Hematopoietic multipotent progenitor cell treated with erythropoietin and hydrocortisone succinate and interleukin-3 and kit ligand, for 4 days (in vitro differentiated cells): ENCODE measurements at places on chromosomes 5 and 9.

- DNase-seq, result no peak
Measured at GRCh38 chr5:149117970-149118369, 23.3 kb upstream of the ABLIM3 start.

DNA sequence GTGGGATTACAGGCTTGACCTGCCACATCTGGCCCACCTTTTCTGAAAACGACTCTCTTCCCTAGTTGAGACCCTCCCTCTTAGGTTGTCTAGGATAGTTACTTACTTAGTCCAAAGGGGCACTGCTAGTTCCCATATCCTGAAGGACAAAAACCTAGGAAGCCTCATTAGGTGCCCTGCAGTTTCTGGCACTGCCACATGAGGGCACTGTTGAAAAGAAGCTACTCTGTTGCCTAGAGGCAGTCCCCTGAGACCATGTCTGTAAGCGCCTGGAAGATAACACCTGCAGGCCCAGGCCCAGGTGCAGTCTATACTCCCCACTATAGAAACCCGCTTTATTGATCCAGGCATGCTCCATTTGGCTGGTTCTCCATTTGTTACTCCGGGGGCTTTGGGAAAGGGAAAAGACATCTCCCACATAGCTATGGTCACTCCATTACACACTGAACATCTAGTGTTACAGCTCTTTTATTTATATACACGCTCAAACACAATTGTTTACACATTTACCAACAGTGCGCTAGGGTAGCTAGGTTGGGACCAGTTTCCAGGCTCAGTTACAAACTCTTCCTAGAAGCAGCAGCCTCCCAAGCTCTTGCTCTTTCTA is 73.4 kb upstream of the PPARGC1B start:
- peak; percentile 51 for DNase-seq

GRCh38 chr5:127839072-127839471 is 135.9 kb downstream of the CCDC192 start:
- DNase-seq, result no peak

GRCh38 chr9:6771722-6772121 is 13.9 kb downstream of the KDM4C start:
- DNase-seq, result no peak

GRCh38 chr5:13034061-13034460 is 910.4 kb downstream of the DNAH5 start:
- DNase-seq, result no peak

DNA sequence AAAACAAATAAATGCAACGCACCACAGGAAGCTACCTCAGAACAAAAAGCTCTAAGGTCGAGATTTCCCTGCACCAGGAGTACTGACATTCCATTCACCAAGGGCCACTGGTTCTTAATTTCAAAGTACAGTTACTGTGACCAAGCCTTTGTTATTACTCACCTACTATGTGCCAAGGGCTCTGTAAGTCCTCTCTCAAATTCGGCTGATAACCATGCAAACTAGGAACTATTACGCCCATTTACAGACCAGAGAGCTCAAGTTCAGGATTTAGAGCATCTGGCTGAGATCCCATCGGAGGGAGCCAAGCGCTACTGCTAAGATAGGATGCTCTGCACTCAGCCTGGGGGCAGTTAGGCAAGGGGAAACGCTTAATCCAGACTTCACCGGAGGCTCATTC is 5.6 kb downstream of the MYO10 start:
- DNase-seq, result no peak

- no peak for DNase-seq
Measured at GRCh38 chr5:98066910-98067309, 706.6 kb upstream of the RGMB start.

DNA sequence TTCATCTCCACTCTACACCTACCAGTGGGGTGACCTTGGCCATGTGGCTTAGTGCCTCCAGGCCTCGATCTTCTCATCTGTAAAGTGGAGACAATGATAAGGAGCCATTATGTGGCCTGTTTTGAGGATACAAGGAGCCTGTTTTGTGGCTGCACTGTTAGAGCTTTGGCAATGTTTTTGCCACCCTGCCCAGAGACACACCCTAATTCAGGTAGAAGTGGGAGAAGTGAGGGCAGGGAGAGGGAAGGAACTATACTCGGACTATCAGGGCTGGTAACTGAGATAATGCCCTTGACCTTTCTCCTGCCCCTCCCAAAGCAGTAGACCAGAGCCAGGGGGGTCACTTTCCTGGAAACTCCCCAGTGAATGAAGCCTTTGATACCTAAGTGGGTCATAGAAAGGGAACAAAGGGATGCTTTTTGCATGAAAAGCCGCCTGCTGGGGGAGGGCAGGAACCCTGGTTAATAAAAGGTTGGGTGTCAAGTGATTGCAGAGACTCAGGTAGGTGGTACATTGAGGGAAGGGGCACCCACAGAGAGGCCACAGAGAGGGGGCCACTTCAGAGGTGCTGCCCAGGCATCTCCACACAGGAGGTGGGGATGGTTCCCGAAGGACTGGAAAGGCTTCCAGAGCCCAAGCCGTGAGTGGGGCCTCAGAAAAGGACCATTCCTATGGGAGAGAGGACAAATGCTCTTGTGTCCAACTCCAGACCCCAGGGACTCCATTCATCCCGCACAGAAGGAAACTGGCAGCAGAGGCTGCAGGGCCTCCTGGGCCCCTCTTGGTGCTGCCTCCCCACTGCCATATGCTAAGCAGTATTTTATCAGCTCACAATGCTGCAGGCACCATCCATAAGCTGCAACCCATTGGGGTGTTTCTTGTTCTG is 42.3 kb upstream of the VDAC1 start:
- no peak for DNase-seq

DNA sequence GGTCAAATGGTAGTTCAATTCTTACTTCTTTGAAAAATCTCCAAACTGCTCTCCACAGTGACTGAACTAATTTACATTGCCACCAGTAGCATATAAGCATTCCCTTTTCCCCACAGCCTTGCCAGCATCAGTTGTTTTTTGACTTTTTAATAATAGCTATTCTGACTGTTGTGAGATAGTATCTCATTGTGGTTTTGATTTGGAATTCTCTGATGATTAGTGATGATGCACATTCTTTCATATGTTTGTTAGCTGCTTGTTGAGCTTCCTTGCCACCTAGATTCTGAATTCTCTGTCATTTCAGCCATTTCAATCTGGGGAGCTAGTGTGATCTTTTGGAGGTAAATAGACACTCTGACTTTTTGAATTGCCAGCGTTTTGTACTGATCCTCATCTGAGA is 24.0 kb downstream of the CDK20 start:
- no peak for DNase-seq

GRCh38 chr5:52668544-52669185 is 119.1 kb upstream of the ITGA1 start:
- DNase-seq, result no peak

DNA sequence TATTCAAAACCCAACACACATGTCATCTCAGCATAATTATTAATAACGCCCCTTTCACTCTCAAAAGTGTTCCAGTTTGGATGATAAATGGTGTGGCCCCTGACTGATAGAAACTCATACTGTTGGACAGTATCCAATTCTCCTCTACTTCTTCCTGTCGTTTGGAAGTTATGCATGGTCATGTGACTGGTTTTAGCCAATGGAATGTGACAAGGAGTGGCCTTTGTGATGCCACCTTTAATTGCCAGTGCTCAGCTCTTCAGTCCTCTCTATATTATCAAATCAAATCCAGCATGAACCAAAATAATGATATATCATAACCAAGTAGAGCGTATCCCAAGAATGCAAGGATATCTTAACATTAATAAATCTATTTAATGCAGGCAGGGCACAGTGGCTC is 117.8 kb upstream of the SPIN1 start:
- DNase-seq, result no peak

DNA sequence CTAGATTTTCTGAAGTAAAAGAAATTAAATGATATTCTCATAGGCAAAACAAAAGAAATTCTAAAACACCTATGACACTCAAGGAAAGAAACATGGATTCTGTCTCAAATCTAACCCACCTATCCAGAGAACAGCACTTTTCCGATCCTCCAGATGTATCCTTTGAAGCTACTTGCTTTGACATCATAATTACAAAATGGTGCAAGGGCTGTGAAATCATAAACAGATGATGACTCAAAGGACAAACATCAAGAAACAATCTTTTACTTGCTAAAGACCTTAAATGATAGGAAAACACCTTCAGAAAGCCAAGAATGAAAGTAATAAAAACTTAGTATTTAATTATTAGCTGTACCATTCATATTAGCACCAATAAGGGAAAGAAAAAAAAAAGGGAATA is 202.6 kb downstream of the DENND1A start:
- no peak for DNase-seq

- DNase-seq, result peak; percentile 49
Measured at GRCh38 chr5:95081982-95082381, 202.9 kb downstream of the MCTP1 start.

DNA sequence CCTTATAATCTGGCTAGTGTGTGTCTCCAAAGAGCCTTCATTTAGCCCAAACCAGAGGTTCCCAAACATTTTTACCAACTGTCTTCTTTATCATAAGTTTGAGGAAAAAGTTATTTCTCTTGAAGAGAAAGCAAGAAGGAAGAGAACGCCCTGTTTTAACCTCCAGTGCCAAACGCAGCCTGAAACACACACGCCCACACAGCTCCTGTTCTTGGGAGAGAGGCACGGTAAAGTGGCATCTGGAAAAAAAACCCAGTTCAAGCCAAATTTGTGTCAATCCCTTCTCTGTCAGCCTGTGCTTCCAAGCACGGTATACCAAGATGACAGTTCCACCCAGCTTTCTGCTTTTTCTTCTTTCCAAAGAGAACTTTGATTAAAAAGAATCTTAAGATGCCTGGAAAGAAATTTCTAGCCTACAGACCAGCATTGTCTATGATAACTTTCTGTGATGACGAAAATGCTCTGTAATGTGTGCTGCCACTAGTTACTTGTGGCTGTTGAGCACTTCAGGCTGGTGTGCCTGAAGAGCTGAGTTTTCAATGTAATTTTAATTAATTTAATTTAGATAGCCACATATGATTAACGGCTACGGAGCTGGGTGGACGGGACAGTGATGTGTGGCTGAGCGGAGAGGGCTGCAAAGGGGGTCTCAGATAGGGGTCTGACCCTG is 62.3 kb downstream of the ACER2 start:
- DNase-seq, result no peak

- peak; percentile 7 for DNase-seq
Measured at GRCh38 chr5:110055302-110055701, 365.6 kb downstream of the MAN2A1 start.

DNA sequence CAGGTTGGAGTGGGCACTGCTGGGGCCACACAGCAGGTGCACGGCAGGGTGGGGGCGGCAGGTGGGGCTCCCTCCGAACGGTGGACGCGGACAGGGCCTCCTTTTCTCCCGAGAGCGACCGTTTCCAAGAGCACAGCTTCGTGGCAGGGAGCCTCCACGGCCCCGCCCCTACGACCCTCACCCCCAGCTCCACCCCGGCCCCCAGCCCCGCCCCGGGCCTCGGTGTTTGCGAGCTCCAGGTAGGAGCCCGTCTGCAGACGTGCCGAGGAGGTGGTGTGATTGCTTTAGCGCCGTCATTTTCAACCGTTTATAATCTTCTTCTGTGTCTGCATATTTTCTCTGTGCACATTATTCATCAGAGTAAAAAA is 8.8 kb downstream of the GRIN1 start:
- no peak for DNase-seq

DNA sequence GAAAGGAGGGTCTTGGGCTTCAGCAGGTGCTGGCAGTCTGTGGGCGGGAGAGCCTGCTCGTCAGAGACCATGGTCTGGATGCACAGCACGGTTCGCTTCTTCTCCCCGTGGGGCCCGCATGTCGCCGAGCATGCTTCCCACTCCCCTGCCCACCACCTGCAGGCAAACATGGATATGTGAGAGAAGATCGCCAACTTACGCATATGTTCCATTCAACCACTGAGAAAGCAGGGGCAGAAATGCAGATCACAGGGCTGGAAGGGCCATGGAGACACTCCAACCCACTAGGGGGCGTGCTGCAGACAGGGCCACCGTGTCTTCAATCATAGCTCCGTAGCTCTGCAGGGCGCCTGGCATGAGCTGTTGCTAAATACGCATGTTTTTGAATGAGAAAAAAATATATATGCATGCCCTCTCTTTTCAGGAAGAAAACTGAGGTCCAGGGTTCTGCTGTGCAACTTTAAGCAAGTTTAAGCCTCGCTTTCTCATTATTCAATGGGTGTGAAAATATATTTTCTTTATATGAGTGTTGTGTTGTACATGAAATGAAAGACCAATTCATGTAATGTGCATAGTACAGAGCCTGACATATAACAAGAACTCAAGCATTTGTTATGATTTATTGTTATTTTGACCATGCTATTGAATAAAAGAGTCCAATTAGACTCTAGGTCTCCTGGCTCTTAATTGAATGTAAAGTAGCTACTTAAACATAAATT is 148.0 kb downstream of the TARS1 start:
- peak; percentile 61 for DNase-seq

GRCh38 chr9:27447031-27447683 is 76.9 kb upstream of the IFNK start:
- DNase-seq, result peak; percentile 39

DNA sequence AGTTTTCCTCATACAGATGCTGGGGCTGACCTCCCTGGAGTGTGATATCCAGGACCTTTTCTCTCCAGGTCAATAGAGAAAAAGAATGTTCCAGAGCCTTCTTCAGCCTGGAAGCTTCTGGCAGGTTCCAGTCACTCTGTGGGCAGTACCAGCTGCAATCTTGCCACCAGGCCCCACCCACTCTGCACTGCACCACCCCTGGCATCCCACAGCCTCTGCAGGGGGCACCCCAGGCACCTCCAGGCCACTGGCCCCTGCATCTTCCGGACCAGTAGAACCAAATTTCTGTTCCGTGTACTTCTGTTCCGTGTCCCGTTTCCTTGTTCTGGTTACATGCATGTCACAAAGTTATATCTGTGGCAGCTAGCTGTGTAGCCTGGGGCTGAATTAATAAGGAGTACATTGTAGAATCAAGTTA is 83.3 kb upstream of the ZBTB43 start:
- DNase-seq, result no peak

- DNase-seq, result no peak
Measured at GRCh38 chr9:93081081-93081529, 14.9 kb upstream of the CARD19 start.

DNA sequence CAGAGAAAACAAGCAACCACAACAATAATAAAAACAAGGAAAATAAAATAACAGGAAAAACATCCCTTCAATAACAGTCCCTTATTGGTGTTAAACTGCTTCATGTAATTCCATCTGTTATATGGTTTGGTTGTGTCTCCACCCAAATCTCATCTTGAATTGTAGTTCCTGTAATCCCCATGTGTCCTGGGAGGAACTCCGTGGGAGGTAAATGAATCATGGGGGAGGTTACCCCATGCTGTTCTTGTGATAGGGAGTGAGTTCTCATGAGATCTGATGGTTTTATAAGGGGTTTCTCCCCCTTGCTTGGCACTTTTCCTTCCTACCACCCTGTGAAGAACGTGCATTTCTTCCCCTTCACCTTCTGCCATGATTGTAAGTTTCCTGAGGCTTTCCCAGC is 369.8 kb downstream of the TMEM232 start:
- DNase-seq, result no peak
